ENCODE measurements at places on chromosomes 1 and 21.

DNA sequence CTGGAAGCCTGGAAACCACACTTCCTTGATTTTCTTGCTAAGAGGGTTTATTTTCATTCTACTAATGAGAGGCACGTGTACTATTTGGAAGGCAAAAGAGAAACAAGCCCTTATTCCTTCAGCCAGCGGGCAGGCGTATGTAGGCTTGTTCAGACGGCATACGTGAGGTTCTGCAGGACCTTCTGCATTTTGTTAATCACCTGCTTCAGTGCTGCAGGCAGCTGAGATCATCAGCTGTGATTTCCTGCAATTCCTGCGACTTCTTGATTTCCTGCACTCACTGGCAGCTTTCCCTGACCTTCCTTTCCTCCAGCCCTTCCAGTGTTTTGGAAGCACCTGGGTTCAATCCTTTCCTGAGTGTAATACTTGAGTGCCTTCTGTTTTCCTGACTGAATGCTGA, 43.4 kb downstream of the TSNAX start:
- DNase-seq: no peak

DNA sequence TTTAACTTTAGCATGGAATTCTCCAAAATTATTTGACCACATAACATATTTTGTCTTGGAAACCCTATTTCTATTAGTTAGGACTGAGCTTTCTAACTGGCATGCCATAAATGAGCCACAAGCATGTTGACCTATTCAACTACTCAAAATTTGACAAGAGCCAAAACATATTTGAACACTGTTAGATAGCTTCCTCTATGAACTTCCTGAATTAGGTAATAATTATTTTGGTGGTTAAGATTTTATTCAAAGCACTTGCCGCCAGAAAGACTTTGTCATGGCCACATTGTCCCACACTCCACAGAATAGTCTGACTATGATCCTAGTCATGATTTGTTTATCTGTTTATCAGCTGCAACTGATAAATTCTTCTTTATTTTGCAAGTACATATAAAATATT, 23.1 kb upstream of the CTPS1 start:
- no peak for DNase-seq

DNA sequence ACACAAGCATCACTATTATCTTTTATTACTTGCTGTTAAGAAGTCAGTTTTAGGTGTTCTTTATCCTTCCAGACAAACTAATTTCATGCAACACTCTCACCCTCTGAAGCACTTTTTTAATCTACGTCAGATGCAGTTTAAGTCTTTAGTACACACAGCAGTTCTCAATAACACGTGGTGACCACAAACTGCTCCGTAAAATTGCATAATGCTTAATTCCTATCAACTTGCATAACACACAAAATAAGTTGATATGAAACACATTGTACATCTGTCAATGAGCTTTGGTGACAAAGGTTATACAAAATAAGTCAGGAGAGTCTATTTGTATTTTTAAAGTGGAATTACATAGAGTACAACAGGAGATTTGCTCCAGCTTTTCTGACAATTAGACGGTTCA, 140.9 kb upstream of the ETS2 start:
- DNase-seq: no peak

DNA sequence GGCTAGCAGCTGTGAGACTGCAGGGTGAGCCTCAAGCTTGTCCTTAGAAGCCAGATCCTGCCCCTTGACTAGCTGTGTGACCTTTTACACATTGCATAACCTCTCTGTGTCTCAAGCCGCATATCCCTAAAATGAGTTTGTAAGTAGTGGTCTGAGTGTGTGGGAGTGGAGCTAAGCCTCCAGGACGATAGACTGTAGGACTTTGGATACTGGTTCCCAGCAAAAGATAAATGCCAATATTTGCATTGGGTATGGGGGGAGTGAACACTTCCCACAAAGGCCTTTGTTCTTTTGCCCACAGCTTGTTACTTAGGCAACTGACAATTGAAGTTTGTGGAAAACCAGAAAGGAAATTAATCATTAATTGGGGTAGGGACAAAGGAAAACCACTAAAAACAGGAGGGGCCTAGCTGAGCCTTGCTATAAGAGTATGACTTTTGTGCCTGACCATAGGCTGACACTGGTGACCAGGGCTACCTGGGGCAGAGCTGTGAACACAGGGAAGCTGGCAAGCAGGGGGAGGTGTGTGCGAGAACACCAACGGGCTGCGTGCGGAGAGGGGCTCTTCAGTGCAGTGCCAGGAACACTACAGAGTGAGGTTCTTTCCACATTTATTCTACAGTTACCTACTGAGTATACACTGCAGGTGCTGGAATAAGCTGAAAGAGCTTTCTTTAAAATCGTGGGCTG, 102.4 kb upstream of the ETV3 start:
- no peak for DNase-seq

DNA sequence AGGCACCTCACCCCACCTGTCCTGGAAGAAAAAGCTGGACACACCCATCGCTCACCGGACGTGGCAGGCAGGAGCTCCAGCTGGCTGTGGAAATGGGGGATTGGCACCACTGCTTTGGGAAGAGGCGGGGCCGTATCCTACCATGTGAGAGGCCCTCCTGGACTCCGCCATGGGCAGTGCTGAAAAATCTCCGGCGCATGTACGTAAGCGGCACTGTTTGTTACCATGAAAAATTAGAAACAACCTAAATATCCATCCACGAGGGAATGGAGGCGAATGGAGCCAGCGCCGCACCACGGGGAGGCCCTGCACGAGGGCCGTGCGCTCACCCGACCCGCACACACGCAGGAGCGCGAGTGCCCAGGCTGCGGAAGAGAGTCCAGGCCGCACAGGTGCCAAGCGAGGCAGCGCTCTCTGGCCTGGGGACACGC, 3.1 kb downstream of the KRTAP10-8 start:
- no peak for DNase-seq

- DNase-seq: no peak
Measured at GRCh38 chr1:229482511-229482910, 25.6 kb downstream of the NUP133 start.

GRCh38 chr1:8889925-8890785, 11.7 kb upstream of the ENO1 start:
- no peak for DNase-seq

DNA sequence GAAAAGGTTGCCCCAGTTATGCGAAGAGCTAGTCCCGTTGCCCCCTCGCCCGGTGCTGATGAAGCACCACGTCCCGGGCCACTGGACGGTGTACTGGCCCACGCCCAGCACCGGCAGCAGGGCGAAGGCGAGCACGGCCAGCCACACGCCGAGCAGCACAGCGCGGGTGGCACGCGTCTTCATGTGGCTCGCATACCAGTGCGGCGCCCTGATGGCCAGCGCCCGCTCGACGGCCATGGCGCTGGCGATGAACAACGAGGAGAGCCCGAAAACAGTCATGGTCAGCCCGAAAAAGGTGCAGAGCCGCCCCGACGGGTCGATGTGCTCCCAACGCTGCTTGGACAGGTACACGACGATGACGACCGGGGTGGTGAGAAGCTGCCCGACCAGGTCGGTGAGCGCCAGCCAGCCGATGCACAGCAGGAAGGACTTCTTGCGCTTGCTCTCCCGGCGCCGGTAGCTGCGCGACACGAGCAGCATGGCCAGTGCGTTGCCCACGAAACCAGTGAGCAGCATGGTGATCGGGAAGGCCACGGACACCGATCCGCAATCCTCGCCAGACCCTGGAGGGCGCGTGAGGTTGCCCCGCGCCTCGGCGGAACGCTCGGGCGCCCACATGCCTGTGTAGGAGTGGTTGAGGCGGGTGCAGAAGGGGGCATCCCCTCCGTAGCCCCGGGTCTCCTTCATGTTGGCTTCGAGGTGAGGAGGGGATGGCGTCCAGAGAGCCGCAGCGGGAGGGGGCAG, 553 bp downstream of the PTGER3 start:
- no peak for DNase-seq

DNA sequence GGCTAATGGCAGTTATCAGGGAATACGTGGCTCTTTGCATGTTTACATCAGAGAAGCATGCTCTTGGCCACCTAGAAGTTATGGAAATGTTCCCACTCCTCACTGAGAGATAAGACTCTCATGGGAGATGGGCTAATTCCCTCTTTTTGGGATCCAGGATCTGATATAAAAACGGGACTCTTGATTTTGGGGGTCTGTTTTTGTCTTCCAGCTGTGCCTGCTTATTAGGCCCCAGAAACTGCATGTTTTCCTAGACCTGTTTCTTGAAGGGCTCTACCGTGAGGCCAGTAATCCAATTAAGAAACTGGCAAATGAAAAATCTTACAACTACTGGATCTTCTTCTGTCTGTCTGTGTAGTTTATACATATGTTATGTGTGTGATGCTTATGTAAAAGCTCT, 47.0 kb upstream of the PTCH2 start:
- DNase-seq: no peak

DNA sequence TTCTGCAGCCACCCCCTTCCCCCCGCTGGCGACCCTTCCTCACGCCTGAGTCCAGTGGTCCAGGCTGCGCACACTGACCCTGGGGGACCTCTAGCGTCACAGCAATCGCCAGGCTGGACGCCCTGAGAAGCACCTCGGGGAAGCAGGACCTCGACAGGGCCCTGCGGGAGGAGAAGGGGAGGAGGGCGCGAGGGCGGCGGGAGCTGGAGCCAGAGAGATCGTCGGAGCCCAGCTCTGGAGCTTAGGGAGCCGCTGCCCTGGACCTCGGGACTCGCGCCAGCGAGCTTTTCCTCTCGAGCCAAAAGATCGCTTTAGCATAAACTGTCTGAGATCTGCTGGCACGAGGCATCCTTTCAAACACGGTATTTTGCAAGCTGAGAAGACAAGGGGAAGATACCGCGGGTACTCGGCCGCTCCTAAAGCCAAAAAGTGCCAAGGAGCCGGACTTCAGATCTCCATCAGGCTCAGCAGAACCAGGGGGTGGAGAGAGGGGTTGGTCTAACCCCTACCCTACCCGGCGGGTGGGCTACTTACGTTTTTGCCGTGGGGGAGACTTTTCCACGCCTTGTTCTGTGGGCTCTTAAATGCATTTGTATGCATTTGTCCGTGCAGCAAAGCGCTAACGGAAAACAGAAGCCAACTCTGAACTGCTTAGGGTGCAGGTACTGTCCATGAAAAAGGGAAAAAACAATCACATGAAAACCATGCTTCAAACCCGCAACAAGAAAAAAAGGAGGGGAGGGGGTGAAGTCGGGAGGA, 586 bp downstream of the COL24A1 start:
- DNase-seq: no peak

DNA sequence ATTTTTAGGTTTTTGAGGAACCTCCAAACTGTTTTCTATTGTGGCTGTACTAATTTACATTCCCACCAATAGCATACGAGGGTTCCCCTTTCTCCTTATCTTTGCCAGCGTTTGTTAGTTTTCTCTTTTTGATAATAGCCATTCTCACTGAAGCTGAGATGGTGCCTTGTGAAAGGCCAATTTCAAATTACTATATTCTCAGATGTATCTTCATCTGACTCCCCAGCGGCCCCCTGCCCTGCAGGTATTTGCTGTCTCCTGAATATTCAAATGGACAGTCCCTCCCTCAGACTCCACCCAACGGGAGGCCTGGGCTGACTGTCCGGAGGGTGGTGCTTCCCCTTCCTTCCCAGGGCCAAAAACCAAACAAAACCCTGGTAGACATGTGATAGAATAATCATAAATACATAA, 33.5 kb upstream of the TARBP1 start:
- DNase-seq: no peak

DNA sequence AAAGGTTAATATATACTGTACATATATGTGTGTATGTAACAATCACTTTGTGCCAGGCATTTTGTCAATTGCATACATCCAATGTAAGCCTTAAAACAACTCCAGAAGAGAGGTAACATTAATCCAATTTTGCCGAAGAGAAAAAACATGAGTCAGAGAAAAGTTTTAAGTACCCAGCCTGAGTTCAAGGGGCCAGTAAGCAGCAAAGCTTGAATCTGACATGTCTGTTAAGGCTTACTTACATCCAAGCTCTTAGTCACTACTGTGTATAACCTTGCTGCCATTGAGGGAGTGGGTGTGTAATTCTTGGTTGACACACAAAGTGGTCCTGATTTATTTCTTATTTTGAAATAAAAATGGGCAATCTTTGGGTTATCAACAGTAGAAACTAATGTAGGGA, 360.4 kb upstream of the LYPLAL1 start:
- DNase-seq: no peak

DNA sequence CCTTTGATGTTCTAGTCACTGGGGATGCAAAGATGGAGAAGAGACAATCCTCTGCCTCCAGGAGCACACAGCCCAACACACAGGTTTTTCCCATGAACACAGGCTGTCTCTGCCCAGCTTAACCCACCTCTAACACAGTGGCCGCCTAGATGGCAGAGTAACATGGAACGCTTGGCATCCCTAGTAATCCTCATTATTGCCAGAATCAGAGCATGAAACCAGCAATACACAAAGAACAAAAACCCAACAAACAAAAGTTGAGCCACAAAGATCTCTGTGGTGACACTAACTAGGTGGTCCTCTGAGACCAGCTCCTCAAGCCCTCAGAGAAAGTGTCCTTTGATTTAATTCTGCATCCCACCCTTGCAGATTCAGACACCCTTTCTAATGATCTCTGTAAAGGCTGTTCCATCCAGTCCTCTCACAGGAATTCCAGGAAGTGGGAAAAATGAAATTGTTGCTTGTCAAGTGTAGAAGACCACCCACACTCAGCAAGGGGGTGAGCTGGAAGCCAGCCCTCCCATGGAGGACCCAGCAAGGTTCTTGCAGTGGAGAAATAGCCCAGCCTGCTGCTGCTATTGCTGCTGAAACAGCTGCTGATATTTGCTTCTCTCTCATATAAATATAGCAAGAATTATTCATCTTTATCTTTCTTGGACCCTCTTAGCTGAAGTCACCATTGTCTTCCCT, 7.4 kb upstream of the ATP2B4 start:
- DNase-seq: no peak

GRCh38 chr21:29117372-29117955, 13.0 kb upstream of the MAP3K7CL start:
- DNase-seq: peak; percentile 7

DNA sequence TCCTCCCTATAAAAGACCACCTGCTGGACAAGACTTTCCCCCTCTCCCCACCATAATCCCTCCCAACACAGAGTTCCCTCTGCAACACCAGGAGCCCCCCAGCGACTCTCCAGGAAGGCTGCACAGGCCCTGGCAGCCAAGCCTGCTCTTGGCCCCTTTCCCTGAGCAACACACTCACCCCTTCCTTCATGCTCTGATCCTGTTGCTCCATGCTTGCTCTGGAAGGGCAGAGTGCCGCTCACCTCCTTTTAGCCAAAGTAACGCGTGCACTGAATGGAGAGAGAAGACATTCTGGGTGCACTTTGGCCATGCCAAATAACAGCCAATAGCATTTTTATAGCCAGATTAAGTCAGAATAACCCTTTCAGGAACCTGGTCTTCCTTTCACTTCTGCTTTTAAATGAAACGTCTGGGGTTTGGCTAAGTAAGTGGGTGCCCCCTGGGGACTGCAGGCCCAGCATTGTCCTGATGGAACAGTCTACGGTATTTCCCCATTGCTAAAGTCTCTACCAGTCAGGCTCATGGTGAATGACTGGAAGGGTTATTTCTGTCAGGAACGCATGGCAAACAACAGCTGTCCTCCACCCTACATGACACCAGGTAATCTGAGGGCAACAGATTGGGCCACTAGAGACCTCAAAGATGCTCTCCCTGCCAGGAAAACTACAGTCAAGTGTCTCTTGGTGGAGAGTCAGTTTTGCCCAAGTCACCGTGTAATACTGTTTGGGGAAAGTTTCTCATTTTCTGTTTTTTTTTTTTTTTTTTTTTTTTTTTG, at the start of gene SLC2A5:
Gene SLC2A5 (minus strand): TSS at position 310 of the 775 bp plus-strand sequence. CDS start 99 bp downstream, at position 211.
- DNase-seq: peak; percentile 98

- DNase-seq: peak; percentile 90
Measured at GRCh38 chr1:6438047-6438525, 13.5 kb downstream of the ESPN start.

- no peak for DNase-seq
Measured at GRCh38 chr1:95733671-95734070, 499.7 kb downstream of the RWDD3 start.

Measured in NAMALWA (cell line).